ENCODE measurements at places on chromosomes 6 and 20.
A peak's percentile ranks its signal among the peaks of the same experiment; 100 is the strongest.

- no peak for DNase-seq
These were observed 76.0 kb downstream of the SLX4IP start for GRCh38 chr20:10511170-10511508.

- DNase-seq: no peak
These were observed 96.7 kb downstream of the BMP5 start for GRCh38 chr6:55778705-55779104.

DNA sequence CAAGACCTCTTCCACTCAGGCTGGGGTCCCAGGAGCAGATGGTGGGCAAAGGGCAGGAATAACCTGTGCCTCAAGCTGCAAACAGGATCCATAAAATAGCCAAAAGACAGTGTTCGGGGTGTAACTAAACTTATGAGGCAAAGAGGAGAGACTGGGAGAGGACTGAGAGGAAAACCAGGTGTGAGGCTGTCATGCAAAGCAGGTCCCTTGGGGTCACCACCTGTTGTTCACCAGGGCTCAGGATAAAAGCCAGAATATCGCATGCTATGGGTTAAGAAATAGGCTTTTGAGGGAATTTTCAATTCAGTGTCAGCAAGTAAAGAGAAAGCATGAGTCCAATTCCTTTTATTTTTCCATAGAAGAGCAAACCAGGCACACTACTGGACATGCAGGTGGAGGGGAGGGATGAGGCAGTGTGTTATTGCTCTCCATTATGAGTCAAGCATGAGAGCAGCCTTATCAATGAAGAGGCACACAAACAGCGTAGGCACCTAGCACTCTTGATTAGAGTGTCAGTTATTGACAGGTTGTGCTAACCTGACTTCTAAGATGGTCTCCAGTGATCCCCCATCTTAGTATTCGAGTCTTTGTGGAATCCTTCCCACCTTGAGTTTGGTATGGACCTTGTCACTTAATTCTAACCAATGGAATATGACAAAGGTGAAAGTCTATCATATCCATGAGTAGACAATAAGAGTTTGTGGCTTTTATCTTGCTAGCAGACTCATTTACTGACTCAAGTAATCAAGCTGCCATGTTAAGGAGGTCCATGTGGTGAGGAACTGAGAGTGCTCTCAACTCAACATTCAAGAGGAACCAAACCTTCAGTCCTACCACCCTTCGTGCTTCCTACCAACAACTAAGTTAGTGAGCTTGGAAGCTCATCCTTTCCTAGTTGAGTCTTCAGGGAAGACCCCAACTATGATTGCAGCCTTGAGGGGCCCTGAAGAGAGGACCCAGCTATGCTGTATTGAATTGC, 18.8 kb downstream of the HLA-E start:
- DNase-seq: no peak

DNA sequence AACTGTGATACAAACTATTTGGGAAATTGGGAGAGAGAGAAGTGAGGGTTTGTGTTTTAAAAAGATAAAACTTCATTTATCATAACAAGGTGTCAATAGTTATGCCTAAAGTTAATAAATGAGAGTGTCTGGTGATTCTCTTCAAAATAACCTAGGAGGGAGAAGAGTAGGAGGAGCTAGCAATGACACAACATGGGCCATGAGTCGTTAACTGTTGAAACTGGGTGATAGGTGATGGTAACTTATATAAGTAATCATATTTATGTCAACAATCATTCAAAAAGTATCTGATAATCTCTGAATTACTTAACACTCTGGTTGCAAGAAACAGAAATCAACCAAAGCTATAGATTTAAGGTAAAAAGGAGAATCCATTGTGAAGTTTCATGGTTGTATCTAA, 46.8 kb upstream of the INSM1 start:
- no peak for DNase-seq

DNA sequence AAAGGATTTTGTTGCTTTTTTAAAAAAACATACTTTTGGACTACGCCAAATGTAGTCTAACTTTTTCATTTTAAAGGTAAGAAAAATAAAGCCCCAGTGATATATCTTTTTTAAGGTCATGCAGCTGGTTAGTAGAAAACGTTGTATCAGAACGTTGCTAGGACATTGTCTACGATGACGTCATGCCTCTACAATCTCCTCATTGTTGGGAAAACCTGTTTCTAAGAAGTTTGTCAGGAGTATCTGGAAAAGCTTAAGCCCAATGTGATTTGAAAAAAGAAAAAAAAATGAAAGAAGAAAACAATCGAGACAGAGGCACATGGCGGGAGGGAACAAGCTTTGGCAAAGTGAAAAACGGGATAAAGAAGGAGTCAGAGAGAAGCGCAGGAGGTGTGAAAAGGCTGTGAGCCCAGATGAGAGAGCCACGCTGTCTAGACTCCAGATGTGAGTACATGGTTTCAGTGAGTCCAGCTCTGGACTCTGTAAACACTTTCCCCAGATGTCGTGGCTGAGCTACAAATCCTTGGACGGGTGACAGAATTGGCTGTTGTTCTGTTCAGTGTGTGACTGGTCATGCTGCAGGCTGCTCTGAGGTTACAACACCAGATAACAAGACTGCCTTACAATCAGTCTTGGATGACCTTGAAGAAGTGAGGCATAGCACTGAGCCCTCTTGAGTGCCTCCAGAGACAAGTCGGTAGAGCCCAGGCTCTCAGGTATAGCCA, 656.7 kb upstream of the ID4 start:
- no peak for DNase-seq

DNA sequence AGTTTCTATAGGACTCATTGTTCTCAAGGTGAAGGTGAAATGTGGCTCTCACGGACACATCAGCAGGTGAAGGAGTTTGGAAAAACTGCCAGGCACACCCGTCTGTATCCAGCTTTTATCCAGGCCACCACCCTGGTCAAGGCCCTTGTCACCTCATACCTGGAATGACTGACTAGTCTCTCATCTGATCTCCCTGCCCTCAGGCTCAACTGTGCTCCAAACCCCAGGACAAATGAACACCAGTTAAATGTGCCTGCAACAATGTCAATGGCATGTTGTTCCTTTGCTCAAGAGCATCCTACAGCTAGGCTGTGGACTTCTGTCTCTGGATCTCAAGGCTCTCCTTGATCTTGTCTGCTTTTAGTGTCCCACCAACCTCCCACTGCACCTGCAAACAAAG, 47.6 kb upstream of the DSP start:
- DNase-seq: no peak

GRCh38 chr20:44388466-44389023, 33.0 kb downstream of the HNF4A start:
- DNase-seq: peak; percentile 53

GRCh38 chr20:25090492-25091429, 8.8 kb upstream of the VSX1 start:
- no peak for DNase-seq

DNA sequence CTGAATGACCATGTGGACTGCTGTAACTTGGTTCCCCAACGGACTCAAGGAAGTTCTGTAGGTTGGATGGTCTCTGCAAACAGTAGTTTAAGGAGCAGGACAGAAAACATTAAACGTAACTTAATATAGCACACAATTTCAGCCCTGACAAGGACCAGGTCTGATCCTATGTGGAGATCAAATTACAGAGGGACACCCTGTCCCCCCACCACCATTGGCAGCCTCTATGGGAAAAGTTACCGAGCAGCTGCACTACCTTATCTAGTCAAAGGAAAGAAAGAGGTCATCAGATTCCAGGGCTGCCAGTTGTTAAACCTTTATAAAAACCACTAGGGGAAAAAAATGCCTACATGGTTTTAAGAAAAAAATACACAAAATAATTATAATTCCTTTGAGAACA, 191.5 kb upstream of the RSPO3 start:
- no peak for DNase-seq

DNA sequence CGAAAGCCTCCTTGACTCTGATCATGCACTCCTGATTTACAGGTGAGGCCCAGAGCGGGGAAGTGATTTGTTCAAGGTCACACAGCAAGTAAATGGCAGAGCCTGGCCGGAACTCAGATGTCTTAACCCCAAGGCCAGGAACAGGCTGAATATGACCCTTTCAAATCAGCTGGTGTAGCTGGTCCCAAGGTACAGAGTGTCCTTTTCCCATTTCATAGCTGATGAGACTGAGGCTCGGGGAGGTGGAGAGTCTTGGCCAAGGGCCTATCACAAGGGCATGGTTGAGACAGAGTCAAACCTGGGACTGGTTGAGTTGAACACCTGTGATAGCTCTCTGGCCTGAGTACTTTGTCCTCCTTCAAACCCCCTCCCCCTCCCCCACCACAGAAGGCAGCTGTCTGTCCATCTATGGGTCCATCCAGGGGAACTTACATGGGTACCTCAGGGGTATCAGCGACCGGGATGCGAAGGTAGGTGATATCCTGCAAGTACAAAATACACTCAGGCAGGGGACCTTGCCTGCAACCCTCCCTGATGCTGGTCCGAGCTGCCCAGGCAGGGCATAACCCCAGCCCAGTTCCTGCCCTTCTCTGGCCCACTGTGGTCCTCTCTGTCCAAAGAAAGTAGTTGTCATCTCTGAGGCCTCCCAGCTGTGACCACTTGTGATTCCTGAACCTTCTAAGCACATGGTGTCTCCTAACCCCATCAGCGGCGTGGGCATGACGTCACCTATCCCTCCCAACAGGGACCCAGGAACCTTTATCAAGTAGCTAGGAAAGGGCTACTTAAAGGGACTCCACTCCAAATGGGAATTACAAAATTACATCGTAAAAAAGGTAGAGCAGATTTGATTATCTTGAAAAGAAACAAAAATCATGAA, 5.6 kb downstream of the DUSP15 start:
- DNase-seq: no peak

GRCh38 chr6:36766399-36766945, 68.8 kb downstream of the RAB44 start:
- no peak for DNase-seq

GRCh38 chr20:2538931-2539720, 2.8 kb downstream of the TMC2 start:
- no peak for DNase-seq

DNA sequence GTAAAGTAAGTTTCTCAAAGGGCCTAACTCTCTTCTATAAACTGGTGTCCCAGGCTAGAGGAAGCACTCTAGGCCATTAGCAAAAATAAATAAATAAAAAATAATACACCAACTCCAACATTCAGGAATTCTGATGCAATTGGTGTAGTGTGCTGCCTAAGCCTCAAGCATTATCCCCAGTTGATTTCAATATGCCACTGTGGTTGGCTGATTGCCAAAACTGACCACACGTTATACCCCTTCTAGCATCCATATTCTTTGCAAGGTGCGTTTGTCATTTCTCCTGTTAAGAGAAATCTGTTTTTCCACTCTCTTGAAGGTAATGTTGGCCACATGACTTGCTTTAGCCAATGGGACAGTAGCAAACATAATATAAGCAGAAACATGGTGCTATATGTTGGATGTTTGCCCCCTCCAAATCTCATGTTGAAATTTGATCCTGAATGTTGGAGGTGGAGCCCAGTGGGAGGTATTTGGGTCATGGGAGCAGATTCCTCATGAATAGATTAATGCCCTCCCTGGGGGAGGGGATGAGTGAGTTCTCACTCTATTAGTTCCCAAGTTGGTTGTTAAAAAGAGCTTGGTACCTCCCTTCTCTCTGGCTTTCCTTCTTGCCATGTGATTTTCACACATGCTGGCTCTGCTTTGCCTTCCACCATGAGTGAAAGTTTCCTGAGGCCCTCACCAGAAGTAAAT, 71.9 kb upstream of the PLCB4 start:
- no peak for DNase-seq

- DNase-seq: no peak
These were observed 19.8 kb downstream of the CRISP2 start for GRCh38 chr6:49693512-49693911.

- peak; percentile 61 for DNase-seq
These were observed 2.2 kb upstream of the TAP2 start for GRCh38 chr6:32840604-32841246.
